IMR-90 (cell line): ENCODE measurements at places on chromosomes 12 and 14. TPM values are rescaled to one million over a fixed set of nuclear protein-coding genes. Genes with fewer than 3 reads are reported as not detected.

DNA sequence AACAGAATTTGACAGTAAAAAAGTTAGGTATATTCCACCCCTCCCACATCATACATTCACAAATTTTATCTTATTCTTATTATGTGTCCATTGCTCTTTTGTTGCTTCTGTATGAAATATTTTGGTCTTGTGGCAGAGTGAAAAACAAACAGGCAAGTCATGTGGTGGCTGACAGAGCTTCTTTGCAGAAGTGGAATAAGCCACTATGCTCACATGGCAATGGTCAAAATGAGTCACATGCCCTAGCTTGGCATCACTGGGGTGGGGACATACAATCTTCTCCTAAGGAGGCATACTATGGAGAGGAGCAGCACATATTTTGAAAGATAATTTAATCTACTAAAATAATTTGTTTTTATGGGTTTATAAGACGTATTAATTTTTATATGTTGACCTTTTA is 27.7 kb upstream of the CMA1 start:
- H3K4me3 ChIP-seq: no peak overlapping the region
- no peaks in the 10 kb centered on the region for H3K4me1 ChIP-seq
- H3K27me3 ChIP-seq: no peaks in the 10 kb centered on the region
- H3K36me3 ChIP-seq: no peaks in the 10 kb centered on the region
- H3K27ac ChIP-seq: no peak overlapping the region
- no peak for DNase-seq

Gene PPP2R5C
- total RNA-seq: 78.7 and 107 TPM in 2 replicates

DNA sequence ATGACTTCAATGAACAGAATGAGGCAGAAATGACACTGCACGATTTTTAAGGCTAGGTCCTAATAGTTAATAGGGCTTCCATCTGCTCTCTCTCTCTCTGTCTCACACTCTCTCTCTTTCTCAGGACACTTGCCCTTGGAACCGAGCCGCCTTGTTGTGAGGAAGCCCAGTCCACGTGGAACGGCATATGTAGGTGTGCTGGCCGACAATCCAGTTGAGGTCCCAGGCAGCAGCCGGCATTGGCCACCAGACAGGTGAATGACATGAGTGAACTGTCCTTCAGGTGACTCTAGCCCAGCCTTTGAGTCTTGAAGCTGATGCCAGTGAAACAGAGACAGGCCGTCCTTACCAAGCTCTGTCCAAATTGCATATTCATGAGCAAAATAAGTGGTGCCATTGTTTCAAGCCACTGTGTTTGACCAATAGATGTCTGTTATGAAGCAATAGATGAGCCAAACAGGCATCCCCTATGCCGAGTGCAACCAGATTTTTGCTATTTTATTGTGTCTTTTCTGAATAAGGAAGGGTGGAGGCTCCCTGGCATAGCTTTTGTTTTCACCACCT is 217.5 kb upstream of the LHX5 start:
- no peaks in the 10 kb centered on the region for H3K36me3 ChIP-seq
- H3K27ac ChIP-seq: no peak overlapping the region

DNA sequence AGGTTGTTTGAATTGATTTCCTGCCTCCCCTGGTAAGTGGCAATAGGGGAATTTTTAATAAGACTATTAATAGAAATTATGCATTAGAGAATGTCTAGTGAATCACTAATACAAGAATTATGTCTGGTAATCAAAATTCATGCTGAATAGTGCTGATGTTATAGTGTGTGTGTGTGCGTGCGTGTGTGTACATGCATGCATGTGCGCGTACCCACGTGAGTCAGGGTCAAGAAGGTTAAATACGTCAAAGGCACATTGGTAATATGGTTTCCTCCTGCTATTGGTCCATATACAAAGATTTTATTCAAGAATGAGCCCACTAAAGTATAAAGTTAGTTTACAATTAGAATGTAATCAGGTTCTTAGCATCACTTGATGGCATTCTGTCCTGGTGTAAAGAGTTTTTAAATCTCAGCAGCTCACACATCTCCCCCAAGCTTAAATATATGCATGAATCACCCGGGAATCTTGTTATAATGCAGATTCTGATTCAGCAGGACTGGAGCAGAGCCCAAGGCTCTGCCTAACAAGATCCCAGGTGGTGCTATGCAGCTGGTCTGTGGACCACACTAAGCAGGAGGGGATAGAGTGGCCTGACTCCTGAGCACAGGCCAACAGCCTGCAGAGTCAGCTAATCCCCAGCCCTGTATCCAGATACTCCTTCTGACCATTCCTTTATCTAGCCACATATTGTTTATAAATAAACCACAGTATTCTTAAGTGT is 43.9 kb downstream of the TTC9 start:
- no peaks in the 10 kb centered on the region; the same call in none of the 2 replicates for H3K27me3 ChIP-seq
- H3K4me1 ChIP-seq: no peaks in the 10 kb centered on the region
- H3K27ac ChIP-seq: no peak overlapping the region

DNA sequence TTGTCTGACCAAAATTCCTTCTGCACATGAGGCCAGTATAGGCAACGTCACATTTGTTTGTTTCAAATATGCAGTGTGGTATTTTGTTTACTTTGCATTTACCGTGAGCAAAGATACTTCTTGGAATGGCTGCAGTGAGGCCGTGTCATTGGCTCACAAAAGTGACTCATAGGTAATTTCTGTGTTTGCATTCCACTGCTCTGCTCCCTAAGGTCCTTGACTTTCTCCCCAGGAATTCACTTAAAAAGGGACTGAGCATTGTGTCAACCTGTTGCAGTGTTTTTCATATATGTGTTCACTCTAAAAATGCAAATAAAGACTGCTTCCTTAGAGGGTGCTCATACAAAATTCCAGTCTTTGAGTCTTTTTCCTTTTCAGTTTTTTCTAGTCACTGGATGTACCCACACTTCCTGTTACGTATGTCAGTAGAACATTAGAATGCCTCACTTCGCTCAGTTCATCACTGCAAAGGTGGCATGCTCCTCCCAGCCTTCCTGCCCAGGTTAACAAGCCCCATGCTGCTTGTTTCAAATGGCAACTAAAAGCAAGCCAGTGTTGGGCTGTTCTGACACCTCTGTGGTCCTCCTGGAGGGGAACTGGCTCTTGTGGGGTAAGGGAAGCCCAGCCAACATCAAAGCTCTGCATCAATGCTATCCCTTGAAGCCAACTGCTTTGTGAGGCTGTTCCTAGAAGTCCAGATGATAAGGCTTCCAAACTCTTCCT is 9.1 kb downstream of the C12orf76 start:
- peak; percentile 98 for DNase-seq
- H3K4me1 ChIP-seq: peaks cover 28% of the 10 kb centered on the region
- H3K36me3 ChIP-seq: peaks cover 40% of the 10 kb centered on the region
- no peaks in the 10 kb centered on the region for H3K27me3 ChIP-seq
- H3K27ac ChIP-seq: peak overlapping the region; percentile 99

DNA sequence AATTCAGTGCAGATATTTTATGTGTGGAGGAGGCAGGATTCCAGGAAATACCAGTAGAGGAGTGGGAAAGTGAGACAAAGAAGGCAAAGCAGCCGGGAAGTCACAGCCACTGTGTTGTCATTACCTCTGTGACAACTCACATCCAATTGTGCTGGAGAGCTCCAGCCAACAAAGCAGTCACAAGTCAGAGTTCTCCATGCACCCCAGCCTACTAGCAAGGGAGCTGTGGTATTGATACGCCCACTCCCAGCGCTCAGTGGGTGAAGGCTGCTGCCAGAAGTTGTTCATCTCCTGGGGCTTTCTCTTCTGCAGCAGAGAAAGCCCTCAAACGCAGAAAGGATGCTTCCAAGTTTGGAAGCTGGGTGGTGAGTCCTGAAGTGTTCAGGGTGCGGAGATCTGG is 93.9 kb downstream of the DICER1 start:
- peaks cover 18% of the 10 kb centered on the region; the same call in 1 of the 2 replicates for H3K27me3 ChIP-seq
- peaks cover 8% of the 10 kb centered on the region; the same call in 1 of the 2 replicates for H3K4me1 ChIP-seq
- no peak overlapping the region for H3K4me3 ChIP-seq
- H3K36me3 ChIP-seq: no peaks in the 10 kb centered on the region
- no peak for DNase-seq

GRCh38 chr14:94381149-94382030 is 7.0 kb downstream of the SERPINA1 start:
- no peaks in the 10 kb centered on the region for H3K36me3 ChIP-seq
- H3K27ac ChIP-seq: no peak overlapping the region
- no peak overlapping the region for H3K4me3 ChIP-seq
- no peak for DNase-seq

- H3K4me1 ChIP-seq: no peaks in the 10 kb centered on the region
- H3K27me3 ChIP-seq: peaks cover 65% of the 10 kb centered on the region
- no peak overlapping the region for H3K27ac ChIP-seq
- DNase-seq: no peak
- no peaks in the 10 kb centered on the region for H3K36me3 ChIP-seq
Observed at GRCh38 chr12:54129028-54129903, 59.5 kb downstream of the SMUG1 start.

GRCh38 chr14:76769636-76770292 is 8.5 kb downstream of the VASH1 start:
- H3K27ac ChIP-seq: no peak overlapping the region
- DNase-seq: no peak
- no peak overlapping the region for H3K4me3 ChIP-seq
- H3K4me1 ChIP-seq: peaks cover 14% of the 10 kb centered on the region
- H3K27me3 ChIP-seq: no peaks in the 10 kb centered on the region
- H3K36me3 ChIP-seq: peaks cover 4% of the 10 kb centered on the region; the same call in 1 of the 2 replicates

- no peak for DNase-seq
- no peaks in the 10 kb centered on the region for H3K27me3 ChIP-seq
- no peak overlapping the region for H3K27ac ChIP-seq
- no peak overlapping the region for H3K4me3 ChIP-seq
Observed at GRCh38 chr12:119546340-119546739, 47.2 kb upstream of the TMEM233 start.

Gene TAS2R8
- not detected in 2 replicates for total RNA-seq

GRCh38 chr14:89425931-89426330 is 8.9 kb upstream of the FOXN3 start:
- H3K4me3 ChIP-seq: no peak overlapping the region
- H3K27me3 ChIP-seq: no peaks in the 10 kb centered on the region
- DNase-seq: peak; percentile 99
- peak overlapping the region; percentile 16; the same call in 1 of the 2 replicates for H3K27ac ChIP-seq

GRCh38 chr12:2335109-2335508 is 282.3 kb downstream of the CACNA1C start:
- H3K4me3 ChIP-seq: no peak overlapping the region
- peaks cover 35% of the 10 kb centered on the region for H3K4me1 ChIP-seq
- H3K27ac ChIP-seq: peak overlapping the region; percentile 35; the same call in 1 of the 2 replicates
- H3K27me3 ChIP-seq: no peaks in the 10 kb centered on the region

Gene INHBC
- total RNA-seq: not detected in 2 replicates

Gene RFX4
- total RNA-seq: not detected in 2 replicates

- H3K27ac ChIP-seq: no peak overlapping the region
- no peak overlapping the region for H3K4me3 ChIP-seq
- no peak for DNase-seq
Observed at GRCh38 chr14:68471029-68471963, 321.6 kb downstream of the ZFP36L1 start.

DNA sequence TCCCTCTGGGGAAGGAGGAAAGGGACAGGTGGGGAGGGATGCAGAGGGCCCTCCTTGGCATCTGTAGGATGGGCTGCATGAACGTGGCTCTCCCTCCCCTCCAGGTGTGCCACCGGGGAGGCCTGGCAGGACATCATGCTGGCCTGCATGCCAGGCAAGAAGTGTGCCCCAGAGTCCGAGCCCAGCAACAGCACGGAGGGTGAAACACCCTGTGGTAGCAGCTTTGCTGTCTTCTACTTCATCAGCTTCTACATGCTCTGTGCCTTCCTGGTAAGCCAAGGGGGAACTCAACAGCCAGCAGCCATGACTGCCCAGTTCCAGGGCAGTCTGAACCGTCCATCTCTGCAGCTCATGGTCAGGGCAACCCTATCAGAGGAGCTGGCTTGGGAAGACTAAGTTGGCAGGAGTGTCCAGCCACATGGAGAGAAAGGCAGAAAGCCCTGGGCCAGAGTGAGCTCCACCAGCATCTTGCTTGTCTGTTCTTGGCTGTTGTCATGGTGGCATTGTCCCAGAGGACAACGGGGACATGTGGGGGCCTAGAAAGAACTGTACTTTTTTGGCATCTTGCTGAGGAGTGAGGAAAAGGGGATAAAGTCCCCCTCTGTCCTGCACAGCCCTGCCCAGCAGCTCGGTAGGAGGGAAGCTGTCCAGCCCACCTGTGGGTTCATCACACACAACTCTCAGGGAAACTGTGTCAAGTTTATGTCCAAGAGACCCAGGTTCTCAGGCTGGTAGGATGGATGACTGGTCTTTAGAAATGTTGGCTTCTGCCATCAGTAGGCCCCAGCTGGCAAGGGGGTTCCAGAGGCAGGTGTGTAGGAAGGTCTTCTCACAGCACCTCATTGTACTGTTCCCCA is 129.8 kb upstream of the FKBP4 start:
- no peak overlapping the region for H3K27ac ChIP-seq
- H3K4me3 ChIP-seq: no peak overlapping the region
- no peaks in the 10 kb centered on the region for H3K4me1 ChIP-seq
- peaks cover 27% of the 10 kb centered on the region for H3K36me3 ChIP-seq
- no peaks in the 10 kb centered on the region for H3K27me3 ChIP-seq
- no peak for DNase-seq

DNA sequence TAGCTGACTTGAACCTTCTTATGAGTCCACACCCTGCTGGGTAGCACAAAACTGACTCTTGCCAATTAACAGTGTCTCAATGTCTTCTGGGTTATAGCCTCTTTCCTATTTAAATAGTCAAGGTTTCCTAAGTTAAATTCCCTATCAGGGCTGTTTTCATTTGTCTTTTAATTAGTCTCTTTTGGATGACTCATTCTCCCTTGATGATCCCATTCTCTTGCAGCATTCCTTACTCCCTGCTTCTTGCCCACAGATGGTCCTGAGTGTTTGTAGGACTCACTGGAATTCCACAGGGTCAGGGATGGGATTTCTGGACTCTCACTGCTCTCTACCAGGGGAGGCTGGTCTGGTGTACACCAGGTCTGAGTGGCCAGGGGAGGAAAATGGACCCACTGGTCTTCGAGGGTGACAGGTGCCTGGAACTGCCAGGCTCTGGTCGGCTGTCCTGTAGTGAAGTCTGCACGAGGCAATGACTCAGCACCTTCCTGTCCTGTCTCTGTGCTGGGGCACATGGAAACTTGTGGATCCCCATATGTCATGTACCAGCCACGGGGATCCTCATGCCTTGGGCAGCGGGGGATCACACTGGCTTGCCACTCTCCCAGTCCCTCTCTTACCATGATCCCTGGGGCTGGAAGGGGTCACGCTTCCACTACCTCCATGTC is 236.5 kb upstream of the PELI2 start:
- DNase-seq: peak; percentile 16
- no peak overlapping the region for H3K4me3 ChIP-seq
- H3K36me3 ChIP-seq: no peaks in the 10 kb centered on the region
- H3K27me3 ChIP-seq: peaks cover 36% of the 10 kb centered on the region
- no peak overlapping the region for H3K27ac ChIP-seq
- H3K4me1 ChIP-seq: peaks cover 4% of the 10 kb centered on the region
